Neural progenitor cell (in vitro differentiated cells): ENCODE measurements at places on chromosomes 3 and 15.

DNA sequence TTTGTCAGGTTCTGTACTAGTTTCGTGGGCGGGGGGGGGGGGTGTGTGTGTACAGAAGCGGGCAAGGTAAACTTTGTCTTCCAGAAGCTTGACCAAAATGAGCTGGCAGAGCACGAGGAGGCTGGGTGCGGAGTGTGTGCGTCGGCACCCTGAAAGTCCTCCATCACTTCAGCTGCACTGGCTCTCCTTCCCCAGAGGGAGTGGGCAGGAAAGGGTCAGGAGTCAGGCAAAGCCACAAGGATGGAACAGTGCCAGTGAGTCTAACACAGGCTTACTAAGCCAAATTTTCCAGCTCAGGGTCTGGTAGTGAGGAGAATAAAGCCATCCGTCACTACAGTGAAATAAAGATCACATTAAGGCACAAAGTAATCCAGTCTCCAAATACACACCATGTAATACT is 11.9 kb upstream of the SH3GL3 start:
- no peak for DNase-seq

DNA sequence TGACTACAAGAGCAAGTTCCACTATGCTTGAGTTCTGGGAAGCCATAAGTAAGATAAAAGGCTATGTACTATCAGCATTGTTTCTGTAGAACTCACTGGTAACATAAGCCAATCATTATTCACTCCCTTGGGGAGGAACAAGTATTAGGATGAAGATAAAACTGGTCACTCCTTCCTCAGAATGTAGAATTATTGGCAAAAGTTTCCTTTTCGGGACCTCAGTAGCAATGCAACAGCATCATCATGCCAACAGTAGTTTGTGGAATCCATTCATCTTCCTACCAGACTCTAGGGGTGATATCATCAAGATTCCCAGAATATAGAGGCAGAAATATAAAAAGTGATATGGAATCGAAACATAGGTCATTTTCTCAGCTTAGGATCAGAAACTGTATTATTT is 209.5 kb downstream of the PLOD2 start:
- no peak for DNase-seq

DNA sequence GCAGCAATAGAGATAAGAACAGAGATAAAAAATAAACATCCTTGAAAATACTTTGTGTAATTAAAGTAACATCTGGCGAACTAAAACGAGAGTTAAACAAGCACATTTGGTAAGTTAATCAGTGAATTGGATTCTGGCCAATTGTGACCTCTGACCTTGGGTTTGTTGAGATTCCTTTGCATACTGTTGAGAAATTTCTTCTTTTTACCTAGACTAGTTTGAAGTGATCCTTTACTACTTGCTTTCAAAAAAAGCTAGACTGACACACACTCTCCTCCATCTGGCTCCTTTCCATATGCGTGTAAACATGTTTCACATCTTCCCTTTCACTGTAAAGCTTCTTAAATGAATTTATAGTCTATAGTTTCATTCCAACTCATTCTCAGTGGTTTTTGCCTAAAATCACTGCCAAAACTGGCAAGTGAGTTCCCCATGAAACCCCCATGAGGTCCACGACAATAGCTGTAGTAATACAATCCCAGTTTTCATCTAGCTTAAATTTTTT is 17.3 kb upstream of the GBE1 start:
- no peak for DNase-seq

- no peak for DNase-seq
Observed at GRCh38 chr3:13886593-13887129, 6.8 kb upstream of the WNT7A start.

- no peak for DNase-seq
Observed at GRCh38 chr3:113695786-113696645, at the start of gene USF3. Gene USF3, minus strand, starts transcription at chr3:113696642. Its CDS starts 21,764 bp downstream, at chr3:113674878.

GRCh38 chr3:42894698-42895579 is 11.0 kb upstream of the ZNF662 start:
- DNase-seq = no peak

- DNase-seq = no peak
Observed at GRCh38 chr3:161523916-161524315, 27.3 kb downstream of the OTOL1 start.

DNA sequence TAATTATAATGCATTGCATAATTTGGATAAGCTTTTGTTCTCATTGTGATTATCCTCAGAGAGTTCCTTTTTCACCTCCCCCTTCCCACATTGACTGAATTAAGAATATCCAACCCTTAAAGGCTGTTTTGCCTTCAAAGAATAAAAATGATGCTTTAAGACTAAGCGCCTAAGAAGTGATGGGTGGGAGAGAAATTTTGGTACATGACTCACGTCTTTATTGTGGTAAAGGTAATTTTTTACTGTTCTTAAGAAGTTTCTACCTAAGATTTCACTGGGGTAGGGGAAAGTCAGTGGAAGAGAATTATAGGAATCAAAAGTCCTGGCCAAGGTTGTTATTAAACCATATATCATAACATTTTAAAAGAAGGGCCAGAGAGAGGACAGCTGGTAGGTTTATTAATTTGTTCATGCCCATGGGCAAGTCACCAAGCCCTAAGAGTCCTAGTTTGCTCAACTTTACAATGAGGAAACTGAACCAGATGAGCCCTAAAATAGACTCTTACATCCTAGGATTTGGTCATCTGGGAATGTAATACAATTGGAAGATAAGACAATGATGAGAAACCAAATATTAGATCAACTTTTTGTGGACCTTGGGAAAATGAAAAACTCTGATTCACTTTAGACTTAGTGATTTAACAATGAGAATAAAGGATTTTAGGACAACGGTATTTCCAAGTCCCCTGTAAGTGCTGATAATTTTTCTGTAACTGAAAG is 101.1 kb upstream of the RASGRP1 start:
- DNase-seq = no peak

- DNase-seq = no peak
Observed at GRCh38 chr3:12898965-12899755, 57.8 kb upstream of the RPL32 start.

DNA sequence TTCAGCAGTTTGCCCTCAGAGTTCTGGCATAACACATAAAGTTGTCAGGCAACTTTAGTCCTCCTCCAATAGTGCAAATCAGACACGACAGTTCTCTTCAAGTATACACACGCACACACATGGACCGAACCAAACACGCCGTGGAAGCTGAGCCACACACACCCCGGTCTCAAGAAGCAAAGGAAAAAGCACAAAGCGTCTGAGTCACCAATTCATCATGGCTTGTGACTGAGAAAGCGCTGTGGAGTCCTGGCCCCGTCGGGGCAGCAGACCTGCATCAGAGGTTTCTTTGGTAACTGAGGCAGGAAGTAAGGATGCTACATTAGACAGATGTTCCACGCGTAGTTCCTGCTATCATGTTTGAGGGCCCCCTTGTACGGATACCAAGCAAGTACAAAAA is 85.7 kb downstream of the VGLL4 start:
- no peak for DNase-seq

DNA sequence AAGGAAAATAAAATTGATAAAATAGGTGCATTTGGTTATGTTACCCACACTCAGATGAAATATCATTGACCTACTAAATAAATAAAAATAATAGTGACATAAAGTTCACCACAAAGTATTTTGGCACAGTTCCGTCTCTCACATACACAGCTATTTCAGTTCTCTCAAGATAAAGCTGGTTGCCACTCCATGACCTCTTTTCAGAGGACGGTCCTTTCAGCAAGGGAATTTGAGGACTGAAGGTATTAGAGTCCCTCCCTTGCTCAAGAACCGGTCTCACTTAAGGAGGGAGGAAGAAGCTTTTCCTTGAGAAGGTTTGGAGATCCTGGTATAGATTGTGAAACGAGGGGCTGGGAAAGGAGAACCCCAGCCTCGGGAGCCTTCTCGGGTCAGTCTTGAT is 285.5 kb upstream of the CFAP20DC start:
- no peak for DNase-seq

- DNase-seq = no peak
Observed at GRCh38 chr3:53815651-53816050, 30.6 kb downstream of the CHDH start.

GRCh38 chr3:18531662-18532061 is 106.5 kb upstream of the SATB1 start:
- DNase-seq = no peak

GRCh38 chr3:17151598-17152373 is 267.0 kb downstream of the PLCL2 start:
- DNase-seq = no peak

DNA sequence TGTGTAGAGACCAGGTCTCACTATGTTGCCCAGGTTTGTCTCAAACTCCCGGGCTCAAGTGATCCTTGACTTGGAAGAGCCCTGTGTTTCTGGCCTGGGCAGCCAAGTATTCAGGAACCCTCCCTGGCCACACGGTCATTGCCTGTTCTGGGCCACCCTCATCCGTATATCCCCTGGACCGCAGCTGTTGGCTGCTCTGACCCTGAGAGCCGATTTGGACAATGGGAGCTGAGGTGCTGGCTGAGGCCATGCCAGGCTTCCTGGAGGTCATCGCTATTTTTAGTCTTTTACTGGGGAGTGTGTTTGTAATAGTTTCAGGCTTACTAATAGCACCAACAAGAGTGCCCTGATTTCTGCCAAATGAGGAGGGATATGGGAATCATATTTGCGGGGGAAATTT is 60.7 kb downstream of the ADAMTS7 start:
- DNase-seq = no peak

GRCh38 chr15:57312318-57313133 is 63.8 kb upstream of the CGNL1 start:
- no peak for DNase-seq

DNA sequence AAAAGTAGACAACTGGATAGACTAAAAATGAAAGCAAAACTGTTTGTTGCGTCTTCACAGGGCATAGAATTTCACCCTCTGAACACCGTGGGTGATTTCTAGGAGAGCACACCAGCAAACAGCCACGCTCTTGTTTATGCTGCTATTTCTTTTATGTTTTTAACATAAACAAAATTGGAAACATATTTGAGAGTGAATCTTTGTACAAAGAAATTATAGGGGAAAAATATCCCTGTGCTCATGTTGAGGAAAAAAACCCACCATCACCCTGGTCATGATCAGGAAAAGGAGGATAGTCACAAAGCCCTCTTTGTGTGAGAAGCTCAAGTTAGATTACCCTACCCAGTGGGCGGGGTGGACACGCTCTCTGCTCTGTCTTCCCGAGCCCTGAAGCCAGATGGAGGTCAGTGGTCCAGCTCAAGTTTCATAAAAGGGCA is 313.3 kb downstream of the SATB1 start:
- DNase-seq = peak; percentile 14

DNA sequence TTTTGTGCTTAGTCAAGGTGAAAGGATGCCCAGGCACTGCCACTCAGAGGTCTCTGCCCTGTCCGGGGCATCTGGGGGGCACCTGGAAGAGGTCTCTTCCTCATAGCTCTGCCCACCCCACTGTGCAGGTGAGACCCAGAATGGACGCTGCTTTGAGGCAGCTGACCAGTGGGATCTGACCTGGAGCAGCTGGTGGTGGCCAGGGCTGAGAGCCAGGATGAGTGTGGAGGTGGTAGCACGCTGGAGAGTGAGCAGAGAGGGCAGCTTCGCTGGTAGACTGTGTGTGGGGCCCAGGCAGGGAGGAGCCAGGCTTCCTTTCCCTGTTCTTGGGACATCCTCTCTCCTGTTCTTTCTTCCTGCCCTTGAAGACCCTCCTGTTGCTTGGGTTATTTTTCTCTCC is 32.2 kb upstream of the PLA2G4E start:
- DNase-seq = no peak

DNA sequence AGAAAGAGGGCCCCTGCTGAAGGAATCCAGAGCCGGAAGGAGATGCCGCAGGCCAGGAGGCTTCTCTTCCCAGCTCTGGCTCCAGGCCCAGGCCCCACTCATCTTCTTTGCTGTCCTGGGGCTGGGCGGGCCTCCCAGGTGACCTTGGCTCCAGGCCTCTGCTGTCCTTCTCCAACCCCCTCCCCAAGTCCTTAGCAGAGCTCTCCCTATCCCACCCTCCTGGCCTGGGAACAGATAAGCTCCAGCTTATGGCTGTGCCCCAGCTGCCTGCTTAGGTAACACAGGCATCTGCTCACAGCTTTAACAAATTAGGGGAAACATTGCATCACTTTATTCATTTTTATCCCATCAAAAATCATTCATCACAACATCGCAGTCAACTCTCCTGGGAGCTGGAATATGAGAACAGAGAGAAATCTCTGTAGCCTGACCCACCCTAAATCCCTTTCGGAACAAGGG is 86.9 kb downstream of the SEMA5B start:
- DNase-seq = no peak

GRCh38 chr3:182802413-182803390 is 9.4 kb downstream of the ATP11B start:
- DNase-seq = no peak

DNA sequence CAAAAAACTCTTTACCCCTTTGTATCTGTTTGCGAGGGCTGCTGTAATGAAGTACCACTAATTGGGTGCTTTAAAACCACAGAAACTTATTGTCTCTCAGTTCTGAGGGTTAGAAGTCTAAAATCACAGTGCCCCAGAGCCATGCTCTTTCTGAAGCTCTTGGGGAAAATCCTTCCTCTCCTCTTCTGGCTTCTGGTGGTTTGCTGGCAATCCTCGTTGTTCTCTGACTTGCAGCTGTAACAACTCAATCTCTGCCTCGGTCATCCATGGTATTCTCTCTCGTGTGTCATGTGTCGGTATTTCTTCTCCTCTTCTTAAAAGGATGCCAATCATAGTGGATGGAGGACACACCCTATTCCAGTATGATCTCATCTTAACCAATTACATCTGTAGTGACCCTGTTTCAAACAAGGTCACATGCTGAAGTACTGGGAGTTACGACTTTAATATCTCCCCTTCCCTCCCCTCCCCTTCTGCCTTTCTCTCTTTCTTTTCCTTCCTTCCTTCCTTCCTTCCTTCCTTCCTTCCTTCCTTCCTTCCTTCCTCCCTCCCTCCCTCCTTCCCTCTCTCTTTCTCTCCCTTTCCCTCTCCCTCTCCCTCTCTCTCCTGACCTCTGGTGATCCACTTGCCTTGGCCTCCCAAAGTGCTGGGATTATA is 6.5 kb upstream of the ARL8B start:
- no peak for DNase-seq

GRCh38 chr3:66997560-66998112 is 471 bp upstream of the KBTBD8 start:
- no peak for DNase-seq

GRCh38 chr15:71219645-71220044 is 104.4 kb downstream of the THSD4 start:
- DNase-seq = peak; percentile 20

- DNase-seq = no peak
Observed at GRCh38 chr15:66840615-66841390, 138.8 kb downstream of the SMAD6 start.

DNA sequence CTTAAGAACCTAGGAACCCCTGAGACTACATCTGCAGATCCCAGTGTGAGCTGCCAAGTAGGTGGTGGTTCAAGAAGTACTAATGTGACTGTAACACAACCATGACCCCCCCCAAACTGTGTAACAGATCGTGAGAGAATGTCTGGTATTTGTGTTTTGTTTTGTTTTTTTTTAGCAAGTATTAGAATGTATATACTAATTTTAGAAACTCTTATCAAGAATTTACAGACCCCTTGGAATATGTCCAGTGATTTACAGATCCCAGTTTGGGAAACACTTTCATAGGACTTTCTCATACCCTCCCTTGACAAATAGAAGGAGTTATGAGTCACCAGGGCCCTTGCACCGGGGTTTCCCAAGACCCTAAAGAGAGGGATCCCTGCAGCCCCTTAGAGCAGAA is 79.8 kb downstream of the SEMA5B start:
- DNase-seq = no peak
